ENCODE measurements at places on chromosomes 2 and 18.

- DNase-seq, result peak; percentile 82
These were observed 48.1 kb upstream of the ARL4C start for GRCh38 chr2:234544659-234545611.

DNA sequence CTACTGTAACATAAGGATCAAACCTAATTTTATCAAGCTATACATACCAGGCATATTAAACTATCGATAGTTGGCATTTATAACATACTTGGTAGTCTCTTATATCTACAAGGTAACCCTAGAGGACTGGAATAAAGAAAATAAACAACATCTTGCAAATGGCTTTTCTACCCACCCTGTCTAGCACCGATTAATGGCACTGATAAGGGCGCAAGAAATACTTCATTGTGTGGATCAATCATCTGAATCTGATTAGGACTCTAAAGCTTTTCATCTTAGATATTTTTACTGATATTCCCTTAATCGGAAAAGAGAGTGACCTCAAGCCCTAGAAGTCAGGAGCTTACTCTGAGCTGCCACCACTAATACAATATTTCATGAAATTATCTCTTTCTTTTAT lies 1461.7 kb upstream of the PIK3C3 start:
- DNase-seq, result no peak

DNA sequence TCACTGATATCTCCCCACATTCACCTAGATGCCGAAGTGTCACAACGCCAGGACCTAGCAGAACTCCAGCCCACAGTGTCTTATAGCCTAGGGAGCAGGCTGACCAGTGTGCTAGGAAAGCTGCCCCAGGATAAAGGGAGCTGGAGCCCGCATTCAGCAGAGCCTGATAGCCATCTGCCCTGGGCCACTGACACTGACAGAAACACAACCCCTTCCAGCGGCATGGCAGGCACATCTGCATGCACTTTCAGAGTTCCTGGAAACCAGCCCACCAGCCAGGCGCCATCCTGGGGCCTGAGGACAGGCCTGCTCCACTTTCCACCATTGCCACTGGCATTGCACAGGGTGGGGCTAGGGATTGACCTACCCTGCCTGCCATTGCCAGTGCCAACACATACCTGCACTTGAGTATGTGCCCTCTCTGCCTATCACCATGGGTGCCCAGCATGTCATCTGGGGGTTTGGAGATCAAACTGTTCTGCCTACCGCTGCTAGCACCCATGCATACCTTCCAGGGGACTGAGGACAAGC lies 290.1 kb upstream of the KLHL14 start:
- DNase-seq, result no peak

DNA sequence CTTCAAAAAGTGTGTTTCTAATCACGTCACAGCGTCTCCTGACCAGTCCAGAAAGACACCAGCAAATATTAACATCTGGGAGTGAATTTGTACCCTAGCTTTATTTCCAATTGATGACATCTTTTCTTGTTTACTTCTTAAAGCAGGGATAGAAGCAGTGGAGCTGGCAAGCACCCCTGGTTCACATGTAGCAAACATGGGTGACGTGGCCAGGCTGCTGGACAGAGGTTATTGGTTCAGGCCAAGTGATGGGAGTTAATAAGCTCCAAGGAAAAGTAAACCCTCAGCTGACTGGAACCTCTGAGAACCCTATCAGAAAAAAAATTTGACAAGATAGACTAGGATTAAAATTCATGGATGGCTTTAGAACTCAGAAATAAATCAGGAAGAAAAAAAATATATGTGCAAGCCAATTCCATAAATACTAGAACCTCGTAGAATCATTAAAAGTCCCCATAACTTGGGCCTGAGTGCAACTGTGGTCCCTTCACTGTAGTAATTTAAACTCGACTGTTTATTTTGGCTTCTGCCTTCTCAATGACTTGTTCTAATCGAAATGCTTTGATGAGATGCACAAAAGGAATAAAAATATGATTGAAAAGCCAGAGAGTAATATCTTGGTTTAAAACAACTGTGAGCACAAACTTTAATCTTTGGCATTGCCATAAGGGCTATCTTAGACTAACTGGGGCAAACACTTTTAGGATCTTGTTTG lies 121.5 kb upstream of the CTAGE1 start:
- DNase-seq, result no peak

GRCh38 chr2:135850892-135851668 lies 14.1 kb upstream of the LCT start:
- DNase-seq, result no peak

- no peak for DNase-seq
These were observed 312.5 kb upstream of the HS6ST1 start for GRCh38 chr2:128630974-128631697.

Data from CD4-positive, alpha-beta T cell treated with Interleukin-15 for 4 hours (primary cell).